ENCODE measurements at places on chromosomes 4 and X. TPM values are rescaled to one million over a fixed set of nuclear protein-coding genes. Genes with fewer than 3 reads are reported as not detected.
A peak's percentile ranks its signal among the peaks of the same experiment; 100 is the strongest.

DNA sequence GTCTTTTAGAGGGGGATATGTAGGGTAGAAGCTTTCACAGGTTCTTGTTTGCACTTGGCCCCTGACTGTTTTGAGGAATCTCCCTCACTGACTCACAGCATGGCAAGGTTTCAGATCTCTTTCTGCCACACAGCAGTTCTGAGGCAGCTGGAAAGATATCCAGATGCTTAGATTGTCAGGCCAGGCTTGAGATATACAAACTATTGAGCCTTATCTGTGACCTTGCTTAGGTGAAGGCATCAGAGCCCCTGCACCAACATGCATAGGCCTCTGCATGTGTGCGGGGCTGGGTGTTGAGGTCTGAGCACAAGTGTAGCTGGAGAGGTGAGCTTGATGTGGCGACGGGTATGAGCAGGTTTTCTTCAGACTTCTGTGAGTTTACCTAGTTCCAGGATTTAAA, 80.9 kb upstream of the MSANTD1 start:
- no peak for DNase-seq

The DSPP gene
- 0.05 TPM for polyA plus RNA-seq

- peak; percentile 49 for DNase-seq
Observed at GRCh38 chr4:184012937-184013336, 107.8 kb downstream of the STOX2 start.

- no peak for DNase-seq
Observed at GRCh38 chrX:16517039-16517605, 132.8 kb upstream of the S100G start.

DNA sequence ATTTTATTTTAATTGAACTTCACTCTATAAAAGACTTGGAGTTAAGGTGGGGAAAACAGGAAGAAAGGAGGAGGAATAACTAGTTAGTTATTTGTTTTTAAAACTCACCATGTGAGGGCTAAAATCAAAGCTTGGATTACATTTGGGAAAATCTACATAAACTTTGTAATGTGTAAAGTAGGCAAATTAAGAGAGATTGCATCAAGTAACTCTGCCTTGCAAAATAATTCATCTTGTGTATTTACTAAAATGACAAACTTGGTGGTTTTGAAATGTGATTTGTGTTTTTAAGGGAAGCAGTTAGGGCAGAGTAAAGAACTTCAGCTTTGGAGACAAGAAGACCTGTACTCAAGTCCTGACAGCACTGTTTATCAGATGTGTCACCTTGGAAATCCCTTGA, 43.3 kb upstream of the RASSF6 start:
- DNase-seq, result no peak
